Stimulated activated CD8-positive, alpha-beta memory T cell treated with anti-CD3 and anti-CD28 coated beads, Interleukin-4, amount 100 ng/mL, for 1 hour (primary cell): ENCODE measurements at places on chromosomes 6 and 20.

GRCh38 chr6:159257846-159258245 is 88.6 kb downstream of the FNDC1 start:
- no peak for DNase-seq

DNA sequence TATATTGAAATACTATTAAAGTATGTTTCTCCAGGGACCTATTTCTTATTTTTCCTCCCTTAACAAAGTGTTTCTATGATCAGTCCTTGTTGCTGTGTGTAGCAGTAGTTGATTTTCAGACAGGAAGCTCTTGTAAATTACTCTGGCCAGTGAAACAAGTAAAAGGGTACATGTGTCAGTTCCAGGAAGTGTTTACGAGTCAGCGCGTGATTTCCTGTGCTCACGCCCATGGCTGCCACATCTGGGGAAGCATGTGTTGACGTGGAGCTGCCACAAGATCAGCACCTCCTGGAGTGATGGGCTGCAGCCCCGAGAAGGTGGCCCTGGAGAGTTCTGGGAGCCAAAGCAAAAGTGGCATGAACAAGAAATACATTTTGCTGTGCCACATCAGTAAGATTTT is 38.6 kb upstream of the GGTLC1 start:
- DNase-seq = peak; percentile 44

DNA sequence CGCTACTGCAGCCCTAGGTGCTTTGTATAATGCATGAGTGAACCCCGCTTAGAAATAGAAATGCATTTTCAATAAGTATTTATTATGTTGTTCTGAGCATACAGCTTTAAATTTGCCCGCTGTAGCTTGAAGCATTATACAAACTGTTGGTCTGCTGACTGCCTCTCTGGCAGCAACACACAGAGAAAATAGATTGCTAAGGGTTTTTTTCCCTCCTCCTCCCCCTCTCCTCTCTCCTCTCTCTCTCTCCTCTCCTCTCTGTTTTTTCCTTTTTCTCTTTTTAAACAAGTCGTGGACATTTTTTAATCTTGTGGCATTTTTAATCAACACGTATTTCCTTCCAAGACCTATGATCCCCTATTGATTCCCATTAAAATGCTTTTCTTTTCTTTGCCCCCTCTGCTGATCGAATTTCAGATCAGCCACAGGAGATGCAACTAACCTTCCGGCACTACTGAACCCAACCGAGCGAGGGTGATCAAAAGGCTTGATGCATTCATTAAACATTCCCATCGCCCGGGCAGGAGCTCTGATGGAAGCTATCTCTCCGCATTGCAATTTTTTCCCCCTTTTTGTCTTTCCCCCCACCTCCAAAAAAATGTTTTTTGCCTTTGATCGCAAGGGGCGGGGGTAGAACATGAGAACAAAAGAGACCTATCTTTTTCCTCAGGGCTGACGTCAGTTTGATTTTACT is 90.7 kb upstream of the ARID1B start:
- DNase-seq = peak; percentile 2

GRCh38 chr20:45792317-45793118 is 764 bp downstream of the DNTTIP1 start:
- no peak for DNase-seq

DNA sequence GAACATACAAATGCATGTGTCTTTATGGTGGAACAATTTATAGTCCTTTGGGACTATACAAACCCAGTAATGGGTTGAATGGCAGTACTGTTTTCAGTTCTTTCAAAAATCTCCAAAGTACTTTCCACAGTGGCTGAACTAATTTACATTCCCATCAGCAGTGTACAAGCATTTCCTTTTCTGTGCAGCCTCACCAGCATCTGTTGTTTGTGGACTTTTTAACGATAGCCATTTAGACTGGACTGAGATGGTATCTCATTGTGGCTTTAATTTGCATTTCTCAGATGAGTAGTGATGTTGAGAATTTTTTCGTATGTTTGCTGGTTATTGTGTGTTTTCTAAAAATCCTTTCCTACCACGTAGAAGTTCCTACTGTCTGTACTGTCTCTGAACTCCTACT is 327.2 kb upstream of the ZFP64 start:
- DNase-seq = no peak

DNA sequence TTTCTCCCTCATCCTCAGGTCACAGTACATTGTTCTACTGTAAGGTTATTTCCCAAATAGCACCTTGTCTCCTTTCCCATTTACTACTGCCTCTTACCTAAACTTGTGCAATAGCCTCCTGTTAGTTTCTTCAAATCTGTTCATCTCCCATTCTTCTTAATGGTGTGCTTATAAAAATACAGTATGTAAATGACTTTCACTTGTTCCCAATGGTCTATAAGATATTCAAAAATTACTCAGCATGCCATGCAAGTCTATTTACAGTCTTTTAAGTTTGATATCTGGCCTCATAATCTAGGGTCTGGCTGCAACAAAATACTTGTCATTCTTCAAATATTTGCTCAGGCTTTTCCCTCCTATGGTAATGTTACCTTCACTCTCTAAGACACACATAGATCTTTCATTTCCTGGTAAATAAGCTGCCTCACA is 31.5 kb upstream of the RHAG start:
- DNase-seq = no peak

GRCh38 chr6:104969108-104969507 is 12.2 kb downstream of the LIN28B start:
- DNase-seq = no peak

DNA sequence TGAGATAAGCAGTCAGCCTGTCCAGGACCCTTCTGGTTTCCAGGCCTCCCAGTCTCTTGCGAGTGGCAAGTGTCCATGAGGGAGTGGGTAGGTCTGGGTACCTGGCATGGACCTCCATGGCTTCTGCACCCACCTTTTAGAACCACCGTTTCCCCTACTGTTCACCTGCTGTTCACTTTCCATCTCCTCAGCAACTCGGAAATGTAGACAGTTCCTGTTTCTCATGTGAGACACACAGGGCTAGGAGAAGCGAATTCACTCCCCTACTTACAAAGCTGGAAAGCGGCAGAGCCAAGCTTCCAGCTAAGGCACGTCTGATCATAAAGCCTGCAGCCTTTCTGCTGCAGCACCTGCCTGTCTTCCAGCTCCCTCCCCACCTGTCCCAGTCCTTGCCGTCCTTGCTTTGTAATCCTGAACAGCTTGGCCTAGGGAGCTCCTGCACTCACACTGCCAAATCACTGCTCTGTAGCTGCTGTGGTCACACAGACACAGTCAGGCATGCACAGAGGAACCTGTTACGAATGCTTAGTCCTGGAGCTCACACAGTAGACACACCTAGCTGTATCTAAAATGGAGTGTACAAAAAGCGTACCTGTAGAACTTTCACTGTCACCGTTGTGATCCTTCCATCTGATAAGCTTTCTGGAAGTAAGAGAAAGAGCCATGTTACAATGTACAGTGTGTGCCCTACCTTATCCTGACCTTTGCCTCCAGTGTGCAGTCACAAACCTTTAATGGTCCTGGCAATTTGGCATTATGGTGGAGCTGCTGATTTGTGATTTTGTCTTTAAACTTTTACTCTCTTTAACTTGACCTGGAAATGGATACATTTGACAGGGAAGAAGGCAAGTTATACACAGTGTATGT is 294.1 kb downstream of the NRN1 start:
- no peak for DNase-seq

GRCh38 chr6:52356017-52356416 is 5.9 kb upstream of the PAQR8 start:
- no peak for DNase-seq

- DNase-seq = no peak
Measured at GRCh38 chr6:3422435-3423070, 34.3 kb downstream of the SLC22A23 start.

DNA sequence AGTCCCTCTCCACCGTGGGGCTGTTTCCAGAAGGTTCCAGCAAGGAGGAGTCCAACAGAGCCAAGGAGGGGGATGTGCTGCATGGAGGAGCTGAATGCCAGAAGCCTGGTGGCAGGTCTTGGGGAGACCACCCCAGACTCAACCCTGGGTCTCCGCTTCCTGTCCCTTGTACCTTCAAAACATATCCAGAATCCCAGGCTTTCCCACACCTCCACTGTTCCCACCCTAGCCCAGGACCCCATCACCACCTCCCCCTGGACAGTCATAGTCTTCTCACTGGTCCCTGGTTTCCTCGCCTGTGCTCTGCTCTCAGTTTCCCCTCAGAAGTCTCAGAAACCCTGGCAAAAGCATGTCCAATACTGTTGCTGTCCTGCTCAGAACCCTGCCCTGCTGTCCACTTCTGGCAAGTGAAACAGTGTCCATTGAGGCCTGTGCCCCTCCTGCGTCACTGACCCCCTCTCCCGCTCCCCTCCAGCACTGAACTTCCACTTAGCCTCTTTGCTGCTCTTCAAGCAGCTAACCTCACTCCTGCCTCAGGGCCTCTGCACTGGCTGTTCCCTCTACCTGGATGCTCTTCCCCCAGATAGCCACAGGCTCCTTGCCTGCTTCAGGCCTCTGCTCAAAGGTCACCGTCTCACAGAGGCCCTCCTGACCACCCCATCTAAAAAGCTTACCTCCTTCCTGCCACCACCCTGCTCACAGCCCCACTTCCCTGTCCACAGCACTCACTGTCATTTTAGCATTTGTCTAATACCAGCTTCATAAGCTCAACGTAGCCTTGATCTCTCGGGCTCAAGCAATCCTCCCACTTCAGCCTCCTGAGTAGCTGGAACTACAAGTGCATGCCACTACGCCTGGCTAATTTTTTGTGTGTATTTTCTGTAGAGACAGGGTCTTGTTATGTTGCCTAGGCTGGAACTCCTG is 169.2 kb downstream of the GRM4 start:
- DNase-seq = no peak

- no peak for DNase-seq
Measured at GRCh38 chr20:40462566-40462965, 226.5 kb downstream of the MAFB start.

- DNase-seq = no peak
Measured at GRCh38 chr6:3965071-3965718, 113.7 kb downstream of the FAM217A start.

GRCh38 chr6:56914798-56915658 is 39.9 kb upstream of the BEND6 start:
- DNase-seq = no peak

DNA sequence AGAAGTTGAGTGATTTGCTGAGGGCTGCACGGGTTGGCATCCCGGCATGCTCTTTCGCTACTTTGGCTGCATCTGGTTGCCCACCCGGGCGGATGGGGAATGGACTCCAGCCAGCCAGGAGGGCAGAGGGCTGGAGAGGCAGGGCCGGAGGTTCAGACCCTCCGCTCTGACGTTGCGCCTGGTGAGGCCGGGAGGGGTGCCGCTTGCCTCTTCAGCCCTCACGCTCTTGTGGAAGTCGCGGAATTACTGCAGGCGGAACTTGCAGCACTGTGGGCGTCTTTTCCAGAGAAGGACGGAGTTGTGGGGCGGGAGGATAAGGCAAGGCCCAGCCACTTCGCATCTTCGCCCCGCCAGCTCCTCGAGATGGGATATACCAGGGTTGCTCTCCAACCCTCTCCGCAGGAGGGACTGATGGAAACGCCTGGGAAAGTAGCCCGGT is 656 bp downstream of the RTEL1 start:
- no peak for DNase-seq

GRCh38 chr6:38367231-38367630 is 272.5 kb downstream of the BTBD9 start:
- no peak for DNase-seq

GRCh38 chr20:51634257-51634656 is 91.7 kb upstream of the NFATC2 start:
- no peak for DNase-seq

- no peak for DNase-seq
Measured at GRCh38 chr20:39263076-39263475, 300.9 kb downstream of the DHX35 start.

- DNase-seq = no peak
Measured at GRCh38 chr6:145428706-145429105, 306.6 kb downstream of the EPM2A start.

- DNase-seq = no peak
Measured at GRCh38 chr20:15623215-15623614, 950.0 kb downstream of the KIF16B start.

GRCh38 chr20:45857882-45858216 is 435 bp downstream of the ZSWIM3 start:
- DNase-seq = peak; percentile 8

GRCh38 chr20:59835057-59835447 is 98.4 kb downstream of the SYCP2 start:
- no peak for DNase-seq

DNA sequence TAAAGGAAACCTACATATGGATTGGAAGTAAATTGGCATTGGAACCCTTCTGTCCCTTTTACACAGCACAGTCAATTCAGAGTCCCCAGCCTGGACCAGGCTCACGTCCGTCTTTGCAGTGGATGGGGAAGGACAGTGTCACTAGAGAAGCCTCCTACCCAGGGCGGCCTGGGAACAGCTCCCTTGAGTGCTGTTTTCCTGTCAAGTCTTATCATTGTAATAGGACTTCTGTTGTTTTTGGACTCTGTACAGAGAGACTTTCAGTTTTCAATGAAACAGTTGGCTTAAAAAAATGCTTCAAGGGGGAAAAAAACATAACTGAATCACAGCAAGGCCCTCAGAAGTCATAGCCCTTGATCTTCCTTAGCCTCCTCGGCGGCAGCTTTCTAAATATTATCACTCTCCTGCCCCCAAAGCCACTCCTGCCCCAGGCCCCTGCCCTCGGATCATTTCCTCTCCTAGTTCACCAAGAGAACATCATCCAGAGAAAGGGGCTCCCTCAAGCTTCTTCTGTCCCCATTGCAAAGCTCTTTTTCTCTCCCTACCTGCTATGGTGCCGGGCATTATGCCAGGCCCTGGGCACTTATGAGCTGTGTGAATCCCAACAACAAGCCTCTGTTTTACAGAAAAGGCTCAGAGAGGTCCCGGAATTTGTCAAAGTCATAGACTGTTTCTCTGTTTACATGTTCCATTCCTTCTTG is 37.8 kb upstream of the CNKSR3 start:
- DNase-seq = no peak

- no peak for DNase-seq
Measured at GRCh38 chr6:116386581-116387299, 16.0 kb downstream of the DSE start.

DNA sequence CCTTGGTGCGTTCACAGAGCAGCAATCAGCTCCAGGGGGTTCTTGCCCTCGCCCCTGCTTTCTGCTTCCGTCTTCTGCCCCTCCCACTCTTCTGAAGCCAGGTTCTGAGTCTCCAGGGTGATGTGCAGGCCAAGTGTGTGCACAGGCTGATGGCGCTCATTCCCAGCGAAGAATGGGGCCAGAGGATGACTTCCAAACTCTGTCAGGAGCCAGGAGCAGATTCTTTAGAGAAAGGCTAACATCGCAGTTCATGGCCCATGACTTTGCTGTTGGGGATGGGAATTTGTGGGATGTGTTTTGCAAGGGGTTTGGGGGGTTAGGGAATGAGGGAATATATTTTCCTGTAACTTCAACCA is 56.1 kb upstream of the CCN6 start:
- no peak for DNase-seq
